Stimulated activated CD8-positive, alpha-beta memory T cell treated with anti-CD3 and anti-CD28 coated beads, Interleukin-15, amount 100 ng/mL, for 24 hours (primary cell): ENCODE measurements at places on chromosomes 1 and 21.
A peak's percentile ranks its signal among the peaks of the same experiment; 100 is the strongest.

DNA sequence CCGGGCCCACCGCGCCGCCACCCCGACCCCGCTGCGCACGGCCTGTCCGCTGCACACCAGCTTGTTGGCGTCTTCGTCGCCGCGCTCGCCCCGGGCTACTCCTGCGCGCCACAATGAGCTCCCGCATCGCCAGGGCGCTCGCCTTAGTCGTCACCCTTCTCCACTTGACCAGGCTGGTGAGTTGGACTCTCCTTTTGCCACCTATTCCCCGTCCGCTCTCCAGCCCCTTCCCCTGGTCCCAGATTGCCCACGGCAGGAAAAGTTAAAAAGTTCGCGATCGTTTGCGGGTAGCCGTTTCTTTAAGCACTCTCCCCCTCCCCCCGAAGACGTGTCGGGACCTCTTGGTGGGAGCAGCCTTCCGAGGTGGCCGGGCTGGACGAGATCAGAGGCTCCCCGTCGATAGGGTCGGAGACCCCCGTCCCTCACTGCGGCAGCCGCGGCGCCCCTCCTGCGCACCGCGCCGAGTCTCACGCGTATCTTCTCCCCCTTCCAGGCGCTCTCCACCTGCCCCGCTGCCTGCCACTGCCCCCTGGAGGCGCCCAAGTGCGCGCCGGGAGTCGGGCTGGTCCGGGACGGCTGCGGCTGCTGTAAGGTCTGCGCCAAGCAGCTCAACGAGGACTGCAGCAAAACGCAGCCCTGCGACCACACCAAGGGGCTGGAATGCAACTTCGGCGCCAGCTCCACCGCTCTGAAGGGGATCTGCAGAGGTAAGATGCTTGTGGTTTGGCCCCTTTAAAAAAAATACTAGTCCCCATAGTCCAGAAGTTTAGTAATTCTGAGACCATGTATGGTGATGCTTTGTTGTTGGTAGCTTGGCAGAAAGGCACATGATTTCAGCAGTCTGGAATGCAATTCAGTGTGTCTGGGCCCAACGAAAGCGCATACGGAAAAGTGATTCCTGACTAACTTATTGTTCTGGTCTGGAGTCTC lies 576 bp downstream of the CCN1 start:
- no peak for DNase-seq

- no peak for DNase-seq
These were observed 10.7 kb downstream of the LRRC47 start for GRCh38 chr1:3785456-3786157.

DNA sequence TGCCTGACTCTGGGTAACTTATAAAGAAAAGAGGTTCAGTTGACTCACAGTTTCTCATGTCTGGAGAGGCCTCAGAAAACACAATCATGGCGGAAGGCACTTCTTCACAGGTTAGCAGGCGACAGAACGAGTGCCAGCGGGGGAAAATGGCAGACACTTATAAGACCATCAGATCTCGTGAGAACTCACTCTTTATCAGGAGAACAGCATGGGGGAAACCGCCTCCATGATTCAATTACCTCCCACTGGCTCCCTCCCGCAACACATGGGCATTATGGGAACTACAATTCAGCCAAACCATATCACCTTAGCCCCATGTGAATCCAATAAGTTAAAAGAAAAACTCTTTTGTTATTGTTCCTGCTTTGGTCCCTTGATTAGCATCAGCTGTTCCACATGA lies 725.2 kb downstream of the LRRIQ3 start:
- no peak for DNase-seq

DNA sequence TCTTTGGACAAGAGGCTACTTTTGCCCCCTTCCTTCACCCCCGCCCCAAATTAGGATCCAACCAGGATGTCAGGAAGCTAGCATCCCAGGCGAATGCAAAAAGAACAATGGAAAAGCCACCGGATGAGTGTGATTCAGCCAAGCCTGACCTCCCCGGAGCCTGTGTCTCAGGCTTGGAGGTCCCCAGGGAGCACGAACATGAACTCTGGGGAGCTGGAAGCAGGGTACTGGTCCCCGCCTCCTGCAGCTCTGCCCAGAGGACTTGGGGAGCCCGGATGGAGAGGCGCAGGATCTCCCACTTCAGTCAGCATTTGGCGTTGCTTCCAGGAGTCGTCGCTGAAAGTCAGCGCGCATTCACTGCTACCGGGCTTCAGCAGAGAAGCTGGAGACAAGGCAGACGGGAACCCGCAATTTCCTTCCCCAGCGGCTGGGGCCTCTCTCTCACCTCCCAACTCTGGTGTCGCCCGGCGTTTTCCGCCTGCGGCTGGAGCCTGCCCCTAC lies 1.8 kb upstream of the TBX15 start:
- DNase-seq: no peak

DNA sequence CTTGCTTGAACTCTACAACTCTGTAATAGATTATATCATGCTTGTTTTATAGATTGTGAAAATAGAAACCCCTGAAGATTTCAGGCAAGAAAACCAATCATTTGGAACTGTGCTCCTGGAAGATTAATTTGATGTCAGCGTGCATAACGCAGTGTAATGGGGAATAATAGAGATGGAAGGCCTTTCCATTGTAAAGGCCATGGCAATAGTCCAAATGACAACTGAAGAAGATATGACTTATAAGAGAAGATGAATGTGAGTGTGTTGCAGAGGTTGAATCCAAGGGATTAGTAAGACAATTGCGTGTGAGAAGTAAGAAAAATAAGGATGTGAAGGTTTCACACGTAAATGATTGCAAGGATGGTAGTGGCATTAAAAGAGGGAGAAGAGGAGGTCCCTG lies 285.0 kb downstream of the DUSP10 start:
- DNase-seq: no peak

DNA sequence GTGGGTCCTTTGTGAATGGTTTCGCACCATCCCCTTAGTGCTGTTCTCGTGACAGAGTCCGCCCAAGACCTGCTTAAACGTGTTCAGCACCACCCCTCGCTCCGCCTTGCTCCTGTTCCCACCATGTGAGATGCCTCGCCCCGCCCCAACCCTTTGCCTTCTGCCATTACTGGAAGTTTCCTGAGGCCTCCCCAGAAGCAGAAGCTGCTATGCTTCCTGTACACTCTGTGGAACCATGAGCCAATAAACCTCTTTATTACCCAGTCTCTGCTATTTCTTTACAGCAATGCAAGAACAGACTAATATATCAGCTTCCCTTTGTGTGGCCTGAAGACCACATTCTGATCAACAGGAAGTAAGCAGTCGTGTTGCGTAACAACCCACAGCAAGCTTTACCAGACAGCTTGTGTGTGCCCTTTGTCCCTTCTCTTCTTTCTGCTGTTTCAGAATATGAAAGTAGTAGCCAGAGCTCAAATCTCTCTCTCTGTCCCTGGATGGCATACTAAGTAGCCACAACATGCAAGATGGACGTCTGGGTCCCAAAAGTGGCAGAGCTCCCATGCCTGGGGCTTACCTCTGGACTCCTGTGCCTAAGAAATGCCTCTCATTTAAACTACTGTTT lies 14.1 kb downstream of the HENMT1 start:
- DNase-seq: no peak

GRCh38 chr1:202056644-202057334 lies 46.4 kb downstream of the ELF3 start:
- DNase-seq: no peak

GRCh38 chr1:226985239-226985838 lies 45.2 kb downstream of the COQ8A start:
- no peak for DNase-seq

DNA sequence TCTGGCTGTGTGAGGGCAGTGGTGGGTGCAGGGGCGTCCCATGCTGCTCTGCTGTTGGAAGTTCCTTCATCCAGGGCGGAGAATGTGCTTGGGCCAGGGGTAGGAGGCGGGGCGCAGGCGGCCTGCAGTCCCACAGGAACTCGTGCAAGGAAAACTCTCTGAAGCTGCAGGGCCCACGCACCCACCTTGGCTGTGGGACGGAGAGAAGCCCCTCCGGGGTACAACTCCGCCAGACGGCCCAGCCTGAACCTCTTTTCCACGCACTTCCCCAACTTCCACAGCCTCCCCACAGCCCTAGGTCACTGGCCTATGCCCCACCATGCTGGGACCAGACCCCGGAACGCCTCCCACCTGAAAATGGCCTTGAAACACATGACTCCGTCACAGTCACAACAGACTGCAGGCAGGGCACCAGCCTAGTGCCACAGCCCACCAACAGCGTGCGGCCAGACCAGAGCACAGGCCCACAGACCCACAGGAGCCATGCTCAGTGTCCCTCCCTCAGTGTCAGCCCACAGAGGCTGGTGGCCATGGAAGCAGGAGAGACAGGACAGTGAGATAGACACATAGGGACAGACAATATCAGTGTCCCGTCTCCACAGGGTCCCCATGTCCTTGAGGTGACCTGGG lies 47.8 kb downstream of the WNT9A start:
- DNase-seq: no peak

DNA sequence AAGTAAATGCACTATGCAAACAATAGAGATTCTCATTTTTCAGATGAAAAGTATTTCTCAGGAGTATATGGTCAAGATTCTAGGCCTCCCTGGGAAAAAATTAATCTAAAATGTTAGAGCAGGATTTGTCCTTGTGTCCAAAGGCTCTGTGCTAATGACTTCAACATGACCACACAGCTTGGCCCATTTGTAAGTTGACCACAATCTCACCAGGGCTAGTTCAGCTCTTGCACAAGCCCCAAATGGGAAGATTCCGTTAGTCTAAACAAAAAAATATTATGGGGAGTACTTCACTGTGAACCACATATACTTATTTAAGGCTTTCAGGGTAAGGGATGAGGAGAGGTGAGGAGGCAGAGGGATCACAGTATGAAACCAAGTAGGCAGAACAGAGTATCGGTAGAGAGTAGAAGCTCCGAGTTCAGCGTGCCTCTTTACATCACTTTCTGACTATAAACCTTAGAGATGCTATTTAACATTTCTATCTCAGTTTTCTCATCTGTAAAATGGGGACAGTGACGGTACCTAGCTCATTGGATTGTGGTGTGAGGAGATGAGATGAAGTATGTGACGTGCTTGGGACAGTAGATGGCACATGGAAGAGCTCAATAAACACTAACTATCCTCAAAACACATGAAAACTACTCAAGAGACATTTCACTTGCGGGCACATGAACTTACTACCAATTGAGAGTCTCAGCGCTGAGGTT lies 37.8 kb upstream of the CTTNBP2NL start:
- DNase-seq: no peak

GRCh38 chr21:20086508-20086907 lies 911.7 kb upstream of the NCAM2 start:
- DNase-seq: no peak

DNA sequence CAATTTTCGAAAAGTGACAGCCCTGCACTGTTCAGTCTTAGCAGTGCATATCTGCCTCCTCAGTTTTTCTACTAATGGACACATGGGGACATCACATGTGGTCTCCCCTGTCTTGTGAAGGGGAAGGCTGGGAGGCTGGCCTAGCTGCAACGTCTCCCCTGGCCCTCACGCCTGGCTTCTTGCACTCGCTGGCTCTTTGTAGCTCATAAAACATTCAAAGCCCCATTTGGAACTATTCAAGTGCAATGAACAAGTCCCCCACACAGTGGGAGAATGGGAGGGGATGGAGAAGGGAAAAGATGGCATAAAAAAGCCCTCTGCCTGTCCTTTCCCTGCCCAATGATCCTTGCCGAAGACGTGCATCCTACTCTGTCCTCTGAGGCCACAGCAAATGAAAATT lies 73.6 kb downstream of the PGBD5 start:
- no peak for DNase-seq

DNA sequence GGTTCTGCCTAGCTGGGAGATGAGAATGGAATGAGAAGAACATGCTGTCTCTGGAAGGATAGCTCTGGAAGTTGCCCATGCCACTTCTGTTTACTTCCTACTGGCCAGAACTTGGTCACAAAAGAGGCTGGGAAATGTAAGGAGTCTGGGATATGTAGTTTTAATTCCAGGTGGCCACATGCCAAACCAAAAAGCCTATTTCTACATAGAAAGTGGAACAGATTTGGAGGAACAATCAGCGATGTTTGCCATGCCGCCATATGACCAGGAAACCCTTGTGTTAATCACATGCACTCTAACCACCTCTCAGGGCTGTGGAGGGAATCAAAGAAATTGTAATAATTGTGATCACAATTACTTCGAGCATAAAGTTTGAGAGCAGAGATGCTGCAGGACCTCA lies 10.0 kb upstream of the OLIG2 start:
- DNase-seq: no peak

- peak; percentile 57 for DNase-seq
These were observed 26.5 kb downstream of the DMRTB1 start for GRCh38 chr1:53485478-53486394.

DNA sequence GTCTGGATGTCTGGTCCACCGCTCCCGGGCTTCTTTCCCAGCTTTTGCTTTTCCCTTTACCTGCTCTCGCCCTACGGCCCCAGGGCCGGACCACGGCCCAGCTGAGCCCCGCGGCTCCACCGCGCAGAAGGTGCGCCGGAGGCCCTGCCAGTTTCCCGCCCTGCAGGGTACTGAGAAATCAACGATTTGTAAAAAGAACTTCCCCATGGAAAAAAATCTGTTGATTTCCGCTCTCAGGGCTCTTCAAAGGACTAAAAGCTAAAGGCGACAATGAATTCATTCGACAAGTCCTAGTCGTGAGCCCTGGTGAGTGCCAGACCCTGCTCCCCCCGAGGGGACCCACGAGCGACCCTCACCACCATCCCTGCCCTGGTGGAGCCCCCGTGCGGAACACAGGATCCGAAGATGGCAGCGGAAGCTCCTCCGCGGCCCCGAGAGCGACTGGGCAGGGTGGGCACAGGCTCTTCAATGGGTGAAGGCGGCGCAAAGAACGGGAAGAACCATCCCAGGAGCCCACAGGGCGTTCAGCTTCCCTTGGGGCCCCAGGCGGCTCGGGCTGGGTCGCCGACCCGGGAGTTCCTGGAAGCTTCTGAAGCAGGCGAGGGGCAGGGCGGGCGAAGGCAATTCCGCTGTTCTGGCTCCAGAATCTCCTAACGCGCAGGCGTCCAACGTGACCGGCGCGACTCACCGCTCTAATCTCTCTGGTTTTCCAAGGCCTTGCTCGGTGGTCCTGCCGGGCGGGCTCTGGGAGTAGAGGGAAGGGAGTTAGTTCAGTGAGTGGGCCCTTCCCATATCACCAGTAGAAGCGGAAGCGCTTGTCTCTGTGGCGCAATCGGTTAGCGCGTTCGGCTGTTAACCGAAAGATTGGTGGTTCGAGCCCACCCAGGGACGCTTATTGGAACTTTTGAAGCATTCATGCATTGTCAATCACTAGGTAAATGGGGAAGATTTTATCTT lies 6.6 kb upstream of the RNU1-2 start:
- peak; percentile 63 for DNase-seq

GRCh38 chr1:204420039-204421004 lies 8.7 kb upstream of the PPP1R15B start:
- DNase-seq: no peak
